Lower lobe of right lung (tissue), 2 donors: ENCODE measurements at places on chromosomes 1 and 21. TPM values are rescaled to one million over a fixed set of nuclear protein-coding genes. Genes with fewer than 3 reads are reported as not detected.

DNA sequence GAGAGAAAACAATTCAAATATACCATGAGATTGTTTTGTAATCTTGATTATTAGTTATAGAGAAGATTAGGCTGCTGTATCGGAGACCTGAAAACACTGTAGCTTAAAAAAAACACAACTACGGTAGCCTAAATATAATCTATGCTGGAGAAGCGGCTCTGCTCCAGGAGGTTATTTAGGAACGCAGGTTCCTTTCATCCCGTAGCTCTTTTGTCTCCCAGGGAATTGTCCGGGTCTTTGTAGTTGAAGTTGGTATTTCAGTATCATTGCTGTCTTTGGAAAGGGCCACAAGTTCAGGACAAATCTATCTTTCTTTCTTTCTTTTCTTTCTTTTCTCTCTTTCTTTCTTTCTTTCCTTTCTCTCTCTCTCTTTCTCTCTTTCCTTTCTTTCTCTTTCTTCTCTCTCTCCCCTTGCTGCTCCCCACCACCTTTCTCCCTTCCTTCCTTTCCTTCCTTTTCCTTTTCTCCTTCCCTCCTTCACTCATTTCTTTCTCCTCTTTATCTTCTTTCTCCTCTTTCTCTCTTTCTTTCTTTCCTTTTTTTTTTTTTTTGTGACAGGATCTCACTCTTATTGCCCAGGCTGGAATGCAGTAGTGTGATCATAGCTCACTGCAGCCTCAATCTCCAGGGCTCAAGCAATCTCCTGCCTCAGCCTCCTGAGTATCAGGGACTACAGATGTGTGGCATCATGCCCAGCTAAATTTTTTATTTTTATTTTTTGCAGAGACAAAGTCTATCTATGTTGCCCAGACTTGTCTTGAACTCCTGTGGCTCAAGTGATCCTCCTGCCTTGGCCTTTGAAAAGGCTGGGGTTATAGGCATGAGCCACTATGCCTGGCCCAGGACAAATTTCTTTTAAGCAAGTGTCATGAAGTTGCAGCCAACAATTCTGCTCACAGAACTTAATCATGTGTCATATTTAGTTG is 10.9 kb upstream of the NFIA start:
- no peak overlapping the region for H3K27ac ChIP-seq
- H3K36me3 ChIP-seq: no peaks in the 10 kb centered on the region
- no peak overlapping the region for H3K4me3 ChIP-seq

- DNase-seq: no peak
- peaks cover 3% of the 10 kb centered on the region for H3K27me3 ChIP-seq
- no peaks in the 10 kb centered on the region for H3K36me3 ChIP-seq
These were observed 205.6 kb upstream of the GJB5 start for GRCh38 chr1:34549199-34549598.

Gene FAM89A
- 54.6 TPM for total RNA-seq

Gene OR2M3
- not detected for total RNA-seq

Gene WNT2B
- total RNA-seq: 11.8 TPM
